Activated CD4-positive, alpha-beta memory T cell treated with anti-CD3 and anti-CD28 coated beads for 36 hours (primary cell): ENCODE measurements at places on chromosomes 3 and 15.

DNA sequence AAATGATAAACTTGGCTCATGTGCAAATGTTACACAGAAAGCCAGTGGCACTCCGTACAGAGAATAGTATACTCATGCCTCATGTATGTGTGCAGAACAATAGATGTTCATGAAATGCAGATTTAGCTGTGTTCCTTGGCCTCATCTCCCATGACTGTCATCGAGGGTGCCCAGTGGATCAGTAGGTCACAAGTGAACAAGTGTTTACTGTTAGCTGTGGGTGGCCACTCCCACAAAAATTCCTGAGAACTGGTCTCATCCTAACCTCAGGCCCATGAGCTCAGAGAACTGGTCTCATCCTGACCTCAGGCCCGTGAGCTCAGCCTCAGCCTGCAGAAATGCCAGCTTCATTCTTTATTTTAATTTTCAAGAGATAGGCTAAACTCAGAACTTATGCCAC lies 124.1 kb downstream of the GADL1 start:
- DNase-seq = no peak
- peaks cover 7% of the 10 kb centered on the region for H3K27me3 ChIP-seq
- H3K27ac ChIP-seq = no peak overlapping the region
- H3K4me1 ChIP-seq = no peaks in the 10 kb centered on the region
- H3K4me3 ChIP-seq = no peak overlapping the region

GRCh38 chr3:152314677-152315353 lies 46.1 kb downstream of the MBNL1 start:
- peaks cover 27% of the 10 kb centered on the region for H3K36me3 ChIP-seq
- peak overlapping the region; percentile 54 for H3K27ac ChIP-seq
- H3K4me1 ChIP-seq = peaks cover 69% of the 10 kb centered on the region
- H3K4me3 ChIP-seq = peak overlapping the region; percentile 1
- no peaks in the 10 kb centered on the region for H3K27me3 ChIP-seq

GRCh38 chr3:128078322-128078721 lies 26.1 kb downstream of the SEC61A1 start:
- no peaks in the 10 kb centered on the region for H3K27me3 ChIP-seq
- DNase-seq = no peak
- H3K4me3 ChIP-seq = no peak overlapping the region
- H3K4me1 ChIP-seq = peaks cover 21% of the 10 kb centered on the region
- H3K36me3 ChIP-seq = peaks cover 45% of the 10 kb centered on the region

DNA sequence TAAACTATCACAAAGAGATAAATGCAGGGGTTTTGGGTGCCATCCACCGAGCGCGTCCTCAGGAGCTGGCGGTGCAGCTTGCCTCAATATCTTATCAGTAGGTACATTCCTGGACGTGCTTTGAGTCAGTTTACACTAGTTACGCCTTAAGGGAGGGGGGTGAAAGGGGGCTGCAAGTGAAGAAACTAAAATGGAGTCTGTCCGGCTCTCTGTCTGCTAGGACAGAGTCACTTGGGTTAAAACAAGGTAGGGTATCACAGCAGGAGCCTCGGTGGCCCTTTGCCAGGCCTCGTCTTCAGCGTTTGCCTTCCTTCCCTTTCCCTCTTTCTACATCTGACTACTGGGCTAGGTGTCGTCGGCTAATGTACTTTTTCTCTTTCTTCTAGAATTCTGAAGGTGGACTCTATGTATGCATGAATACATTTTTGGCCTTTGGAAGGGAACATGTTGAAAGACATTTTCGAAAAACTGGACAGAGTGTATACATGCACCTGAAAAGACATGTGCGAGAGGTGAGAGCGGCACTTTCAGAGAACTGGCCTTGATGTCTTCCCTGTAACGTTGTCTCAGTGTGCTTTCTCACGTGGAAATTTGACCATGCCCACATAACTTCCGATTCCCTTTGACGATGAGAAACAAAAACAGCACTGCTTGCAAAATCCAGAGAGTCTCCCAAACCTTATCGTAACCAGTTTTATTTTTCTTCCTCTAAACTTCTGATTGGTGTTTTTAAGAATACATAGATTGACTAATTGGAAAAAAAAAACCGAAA lies 28.8 kb downstream of the USP13 start:
- no peak overlapping the region for H3K27ac ChIP-seq
- peaks cover 7% of the 10 kb centered on the region for H3K36me3 ChIP-seq
- H3K4me1 ChIP-seq = no peaks in the 10 kb centered on the region
- no peak overlapping the region for H3K4me3 ChIP-seq
- H3K27me3 ChIP-seq = no peaks in the 10 kb centered on the region
- no peak for DNase-seq

DNA sequence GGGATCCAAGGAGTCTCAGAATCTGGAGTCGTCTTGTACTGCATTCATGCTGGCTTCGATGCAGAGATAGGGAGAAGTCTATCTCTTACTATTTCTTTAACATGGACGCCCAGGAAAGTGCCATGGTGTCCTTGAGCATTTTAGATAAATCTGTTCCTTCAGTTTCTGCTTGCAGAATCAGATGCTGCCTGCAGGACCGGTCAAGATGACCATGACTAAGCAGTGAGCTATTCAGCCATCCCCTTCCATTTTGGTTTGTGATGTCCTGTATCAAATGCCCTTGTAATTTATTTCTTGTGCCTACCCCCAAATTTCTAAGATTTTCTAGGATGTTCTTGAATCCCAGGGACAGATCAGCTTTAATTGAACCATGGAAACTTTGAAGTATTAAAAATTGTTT lies 139.4 kb upstream of the TP63 start:
- H3K4me3 ChIP-seq = no peak overlapping the region
- H3K36me3 ChIP-seq = no peaks in the 10 kb centered on the region
- no peaks in the 10 kb centered on the region for H3K4me1 ChIP-seq
- no peaks in the 10 kb centered on the region for H3K27me3 ChIP-seq

GRCh38 chr15:28459279-28459678 lies 73.5 kb downstream of the GOLGA8G start:
- peaks cover 14% of the 10 kb centered on the region for H3K27me3 ChIP-seq
- H3K4me3 ChIP-seq = no peak overlapping the region
- H3K27ac ChIP-seq = no peak overlapping the region
- H3K36me3 ChIP-seq = no peaks in the 10 kb centered on the region
- DNase-seq = no peak
- H3K4me1 ChIP-seq = no peaks in the 10 kb centered on the region

DNA sequence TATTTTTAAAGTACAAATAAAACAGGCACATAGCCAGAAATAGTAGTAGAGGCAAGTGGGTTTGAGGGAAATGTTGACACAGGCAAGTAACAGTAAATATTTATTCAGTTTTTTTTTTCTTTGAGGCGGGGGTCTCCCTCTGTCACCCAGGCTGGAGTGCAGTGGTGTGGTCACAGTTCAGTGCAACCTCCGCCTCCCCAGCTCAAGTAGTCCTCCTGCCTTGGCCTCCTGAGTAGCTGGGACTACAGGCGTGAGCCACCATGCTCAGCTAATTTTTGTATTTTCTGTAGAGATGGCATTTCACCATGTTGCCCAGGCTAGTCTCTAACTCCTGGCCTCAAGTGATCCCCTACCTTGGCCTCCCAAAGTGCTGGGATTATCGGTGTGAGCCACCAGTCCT lies 43.5 kb downstream of the PHLDB2 start:
- H3K4me3 ChIP-seq = no peak overlapping the region
- no peak for DNase-seq
- H3K4me1 ChIP-seq = peaks cover 10% of the 10 kb centered on the region
- H3K27me3 ChIP-seq = no peaks in the 10 kb centered on the region

DNA sequence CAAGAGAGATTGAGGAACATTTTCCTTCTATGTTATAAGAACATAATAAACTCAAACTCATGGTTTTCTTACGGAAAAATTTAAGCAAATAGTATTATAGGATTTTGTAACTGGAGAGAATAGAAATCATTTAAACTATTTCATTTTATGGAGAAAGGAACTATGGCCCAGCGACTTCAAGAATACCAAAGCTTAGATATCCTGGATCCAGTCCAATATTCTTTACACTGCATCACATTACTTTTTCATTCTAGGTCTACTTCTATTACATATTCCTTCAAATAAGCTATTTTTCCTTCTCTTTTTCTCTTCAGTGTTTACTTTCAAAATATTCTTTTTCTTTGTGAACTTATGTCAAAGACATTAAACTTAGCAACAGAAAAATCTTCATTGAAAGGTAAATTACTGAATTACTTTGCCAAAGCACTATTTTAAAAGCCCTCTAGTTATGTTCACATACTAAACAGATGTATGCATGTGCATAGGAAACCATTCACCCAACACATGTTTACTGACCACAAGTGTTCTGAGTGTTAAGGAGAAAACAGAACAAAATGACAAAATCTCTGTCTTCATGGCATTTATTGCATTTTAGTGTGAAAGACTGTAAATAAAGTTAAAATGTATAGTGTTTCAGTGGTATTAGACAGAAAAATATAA lies 20.4 kb downstream of the KPNA4 start:
- peaks cover 73% of the 10 kb centered on the region for H3K4me1 ChIP-seq
- H3K36me3 ChIP-seq = peaks cover 20% of the 10 kb centered on the region
- no peaks in the 10 kb centered on the region for H3K27me3 ChIP-seq
